ENCODE measurements at places on chromosomes 1 and 21.

GRCh38 chr21:31186916-31187315 is 148.6 kb upstream of the KRTAP19-8 start:
- H3K36me3 ChIP-seq = peaks cover 32% of the 10 kb centered on the region
- no peaks in the 10 kb centered on the region for H3K27me3 ChIP-seq
- peak overlapping the region; percentile 9 for H3K4me3 ChIP-seq
- DNase-seq = no peak

GRCh38 chr1:201482755-201483154 is 13.8 kb upstream of the PHLDA3 start:
- peaks cover 37% of the 10 kb centered on the region for H3K27me3 ChIP-seq
- H3K4me1 ChIP-seq = peaks cover 13% of the 10 kb centered on the region
- no peaks in the 10 kb centered on the region for H3K36me3 ChIP-seq
- no peak overlapping the region for H3K4me3 ChIP-seq
- DNase-seq = no peak

DNA sequence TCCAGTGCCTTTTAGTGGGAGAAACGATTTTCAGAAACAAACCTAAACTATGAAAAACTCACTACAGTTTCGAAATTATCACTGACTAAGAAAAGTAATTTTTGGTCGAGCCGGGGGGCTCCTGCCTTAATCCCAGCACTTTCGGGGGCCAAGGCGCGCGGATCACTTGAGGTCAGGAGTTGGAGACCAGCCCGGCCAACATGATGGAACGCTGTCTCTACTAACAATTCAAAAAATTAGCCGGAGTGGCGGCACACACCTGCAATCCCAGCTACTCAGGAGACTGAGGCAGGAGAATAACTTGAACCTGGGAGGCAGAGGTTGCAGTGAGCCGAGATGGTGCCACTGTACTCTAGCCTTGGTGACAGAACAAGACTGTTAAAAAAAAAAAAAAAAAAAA is 3.0 kb downstream of the CFHR3 start:
- no peaks in the 10 kb centered on the region for H3K36me3 ChIP-seq
- H3K27me3 ChIP-seq = no peaks in the 10 kb centered on the region
- H3K4me3 ChIP-seq = no peak overlapping the region
- peaks cover 5% of the 10 kb centered on the region for H3K4me1 ChIP-seq

- no peak overlapping the region for H3K27ac ChIP-seq
- H3K36me3 ChIP-seq = no peaks in the 10 kb centered on the region
- H3K4me3 ChIP-seq = no peak overlapping the region
Observed at GRCh38 chr1:55302972-55303371, 87.8 kb upstream of the USP24 start.

GRCh38 chr1:66147226-66147835 is 354.6 kb downstream of the PDE4B start:
- peaks cover 10% of the 10 kb centered on the region for H3K27me3 ChIP-seq
- no peaks in the 10 kb centered on the region for H3K36me3 ChIP-seq
- DNase-seq = no peak
- no peaks in the 10 kb centered on the region for H3K4me1 ChIP-seq
- no peak overlapping the region for H3K4me3 ChIP-seq

- H3K27ac ChIP-seq = no peak overlapping the region
- H3K36me3 ChIP-seq = no peaks in the 10 kb centered on the region
- no peak overlapping the region for H3K4me3 ChIP-seq
- H3K4me1 ChIP-seq = peaks cover 9% of the 10 kb centered on the region
Observed at GRCh38 chr1:109659145-109659544, 3.2 kb downstream of the GSTM4 start.

GRCh38 chr1:76769911-76770310 is 97.4 kb upstream of the ST6GALNAC5 start:
- no peak overlapping the region for H3K4me3 ChIP-seq
- no peaks in the 10 kb centered on the region for H3K36me3 ChIP-seq
- H3K4me1 ChIP-seq = no peaks in the 10 kb centered on the region
- DNase-seq = no peak
- peaks cover 17% of the 10 kb centered on the region for H3K27me3 ChIP-seq

DNA sequence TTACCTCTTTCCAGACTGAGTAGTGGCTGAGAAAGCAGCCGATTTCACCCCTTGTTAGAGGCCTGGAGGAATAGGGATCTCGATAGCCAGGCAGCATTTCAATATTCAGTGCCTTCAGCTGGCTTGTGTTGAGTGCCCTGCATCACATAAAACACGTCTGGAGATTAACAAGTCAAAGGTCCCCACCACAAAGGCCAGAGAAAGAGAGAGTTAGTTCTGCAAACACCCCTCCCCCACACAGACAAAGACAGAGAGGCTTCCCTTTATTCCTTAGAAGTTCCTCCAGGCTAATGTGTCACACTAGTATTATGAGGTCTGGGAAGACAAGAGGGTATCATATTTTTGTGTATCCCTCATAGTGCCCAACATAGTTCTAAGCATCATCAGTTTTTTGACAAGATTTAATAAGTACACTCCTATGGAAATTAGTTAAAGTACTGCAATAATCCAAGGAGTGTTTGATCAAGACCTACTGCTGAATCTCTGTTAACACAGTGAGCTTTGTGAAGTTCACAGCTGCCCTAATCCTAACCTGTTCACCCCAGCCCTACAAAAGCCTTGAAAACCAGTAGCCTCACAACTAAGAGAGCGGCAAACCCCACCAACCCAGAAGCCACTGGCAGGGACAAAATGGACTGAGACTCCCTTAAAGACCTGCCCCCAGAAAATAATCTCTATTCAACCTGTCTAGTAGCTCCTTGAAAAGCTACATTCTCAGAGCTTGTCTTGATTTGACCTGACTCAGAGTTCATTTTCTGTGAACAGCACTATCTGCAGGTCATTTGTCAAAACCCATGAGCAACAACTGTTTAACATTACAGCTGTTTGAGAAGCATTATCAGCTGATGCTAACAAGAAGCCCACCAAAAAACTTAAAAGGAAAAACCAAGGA is 91.9 kb downstream of the COLGALT2 start:
- H3K27me3 ChIP-seq = no peaks in the 10 kb centered on the region
- no peak overlapping the region for H3K27ac ChIP-seq
- DNase-seq = no peak

DNA sequence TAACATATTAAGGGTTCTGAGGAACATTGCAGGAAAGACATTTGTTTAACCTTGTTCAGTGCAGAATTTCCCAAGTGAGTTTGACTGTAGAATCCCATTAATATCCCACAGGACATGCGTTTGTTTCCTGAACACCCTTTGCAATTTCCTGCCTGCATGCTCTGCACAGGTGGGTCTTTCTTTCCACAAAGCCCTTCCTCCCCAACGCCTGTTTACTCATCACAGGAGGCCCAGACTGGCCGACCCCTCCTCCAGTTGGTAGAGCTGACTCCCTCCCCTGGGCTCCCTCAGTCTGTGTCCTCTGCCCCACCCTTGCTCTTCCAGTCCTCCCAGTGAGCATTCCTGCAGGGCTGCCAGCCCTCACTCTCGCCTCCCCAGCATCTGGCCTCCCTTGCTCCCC is 47.5 kb upstream of the CTPS1 start:
- no peak for DNase-seq
- H3K27me3 ChIP-seq = no peaks in the 10 kb centered on the region
- H3K27ac ChIP-seq = no peak overlapping the region
- no peaks in the 10 kb centered on the region for H3K36me3 ChIP-seq
- H3K4me1 ChIP-seq = peaks cover 1% of the 10 kb centered on the region

DNA sequence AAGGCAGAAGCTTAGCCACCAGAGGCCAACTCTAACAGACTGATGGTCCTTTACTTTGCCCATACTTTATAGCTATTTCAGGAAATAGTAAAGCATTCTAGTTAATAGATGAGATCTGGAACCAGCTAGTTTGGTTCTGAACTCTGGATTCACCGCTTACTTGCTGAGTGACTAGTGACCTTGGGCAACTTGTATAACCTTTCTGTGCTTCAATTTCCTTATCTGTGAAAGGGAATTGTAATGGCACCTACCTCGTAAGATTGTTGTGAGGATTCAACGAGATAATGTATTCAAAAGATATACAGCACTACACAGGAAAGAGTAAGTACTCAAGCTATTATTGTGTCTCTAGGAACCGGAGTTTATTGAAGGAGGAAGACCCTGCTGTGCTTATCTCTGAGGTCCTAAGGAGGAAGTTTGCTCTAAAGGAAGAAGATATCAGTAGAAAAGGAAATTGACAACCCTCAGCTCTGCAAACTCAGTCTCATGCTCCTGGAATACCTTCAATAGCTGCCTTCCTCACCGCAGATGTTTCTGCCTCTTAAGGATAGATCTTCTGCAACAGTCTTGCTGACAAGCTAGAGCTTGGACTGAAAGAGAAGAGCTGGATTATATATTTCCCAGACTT is 11.9 kb downstream of the MTFR1L start:
- DNase-seq = no peak
- H3K4me3 ChIP-seq = no peak overlapping the region
- H3K4me1 ChIP-seq = peaks cover 2% of the 10 kb centered on the region
- H3K36me3 ChIP-seq = peaks cover 14% of the 10 kb centered on the region

DNA sequence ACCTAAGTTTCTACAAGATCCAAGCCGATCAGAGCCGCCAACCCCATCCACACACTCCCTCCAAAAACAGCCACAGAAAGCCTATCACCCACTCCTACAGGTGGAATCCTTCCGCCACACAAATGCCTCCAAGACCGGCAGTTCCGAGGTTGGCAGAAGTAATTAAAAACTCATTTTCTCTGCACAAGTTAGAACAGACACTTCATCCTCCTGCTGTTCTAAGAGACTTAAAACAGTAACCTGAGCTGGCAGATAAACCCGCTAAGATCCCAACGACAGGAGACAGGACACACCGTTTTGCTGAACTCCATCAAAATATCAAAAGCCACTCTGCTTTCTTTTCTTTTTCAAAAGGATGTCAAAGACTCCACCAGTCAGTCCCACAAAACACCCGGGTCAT is 2.8 kb downstream of the SSBP3 start:
- no peak for DNase-seq
- peaks cover 73% of the 10 kb centered on the region for H3K4me1 ChIP-seq
- H3K27me3 ChIP-seq = no peaks in the 10 kb centered on the region
- H3K36me3 ChIP-seq = peaks cover 61% of the 10 kb centered on the region

DNA sequence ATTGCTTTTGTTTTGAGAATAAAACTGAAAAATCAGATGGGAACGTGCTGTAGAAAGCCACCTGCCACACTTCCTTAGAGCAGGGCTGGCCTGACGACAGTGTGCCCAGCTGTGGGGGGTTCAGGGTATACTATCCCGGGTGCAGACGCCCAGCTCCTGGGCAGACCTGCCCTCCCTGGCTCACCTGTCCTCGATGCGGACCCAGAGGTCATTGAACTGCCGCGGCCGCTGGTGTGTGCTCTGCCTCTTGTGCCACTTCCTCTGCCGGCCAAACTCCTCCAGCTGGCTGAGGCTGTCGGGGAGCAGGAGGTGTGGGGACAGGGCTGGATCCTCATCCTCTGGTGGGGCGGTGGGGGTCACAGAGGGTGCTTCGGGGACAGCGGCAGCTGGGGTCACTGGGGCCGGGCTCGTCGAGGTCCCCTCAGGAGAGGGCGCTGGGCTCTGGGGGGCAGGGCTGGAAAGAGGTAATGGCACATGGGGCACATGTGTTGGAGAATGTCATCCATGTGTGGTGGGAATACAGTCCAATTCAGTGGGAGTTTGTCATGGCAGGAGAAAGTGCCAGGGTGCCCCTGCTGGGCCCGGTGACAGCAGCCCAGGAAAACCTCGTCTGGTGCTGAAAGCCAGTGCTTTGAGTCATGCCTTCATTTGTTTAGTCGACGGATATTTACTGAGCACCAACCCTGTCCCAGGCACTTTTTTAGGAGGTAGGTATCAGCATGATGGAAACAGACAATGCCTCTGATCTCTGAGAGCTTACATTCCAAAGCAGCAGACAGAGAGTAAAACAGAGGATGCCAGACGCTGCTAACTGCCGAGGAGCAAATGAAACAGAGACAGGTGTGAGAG is 222.0 kb downstream of the TRABD2B start:
- no peaks in the 10 kb centered on the region for H3K27me3 ChIP-seq
- H3K36me3 ChIP-seq = no peaks in the 10 kb centered on the region
- no peak for DNase-seq
- H3K4me3 ChIP-seq = no peak overlapping the region
- no peaks in the 10 kb centered on the region for H3K4me1 ChIP-seq

DNA sequence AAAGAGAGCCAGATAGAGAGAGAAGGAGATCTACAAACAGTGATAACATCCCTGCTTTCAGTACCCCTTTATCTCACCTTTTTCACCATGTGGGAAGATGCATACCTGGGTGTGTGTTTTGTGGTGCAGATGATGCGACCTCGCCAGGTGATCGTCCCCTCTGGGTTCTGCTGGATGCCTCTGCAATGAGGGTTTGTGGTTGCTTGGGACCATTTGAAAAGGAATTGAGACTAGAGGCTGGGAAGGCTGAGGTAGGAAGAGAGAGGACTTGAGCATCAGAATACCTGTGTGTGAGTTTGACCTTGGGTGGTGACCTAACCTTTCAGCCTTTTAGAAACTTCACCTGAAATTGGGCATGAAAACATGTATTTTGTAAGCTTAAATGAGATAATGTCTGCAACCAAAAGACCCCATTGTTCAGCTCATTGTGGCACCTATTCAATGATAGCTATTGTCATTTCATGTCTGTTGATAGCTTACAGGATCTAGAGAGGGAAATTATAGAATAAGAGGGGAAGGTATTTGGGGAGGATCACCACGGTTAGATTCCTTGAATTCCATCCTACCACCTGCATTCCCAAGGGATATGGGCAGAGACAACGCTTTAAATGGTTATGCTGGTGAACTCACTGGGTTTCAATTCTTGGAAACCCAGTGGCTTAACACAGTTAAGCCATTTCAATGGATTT is 125.7 kb downstream of the IGSF21 start:
- H3K4me1 ChIP-seq = no peaks in the 10 kb centered on the region
- DNase-seq = no peak
- no peak overlapping the region for H3K4me3 ChIP-seq
- no peak overlapping the region for H3K27ac ChIP-seq
- peaks cover 57% of the 10 kb centered on the region for H3K27me3 ChIP-seq
